ENCODE measurements at places on chromosomes 16 and 17.
A peak's percentile ranks its signal among the peaks of the same experiment; 100 is the strongest.

GRCh38 chr16:57815987-57816745 lies 13.9 kb upstream of the KIFC3 start:
- peak; percentile 92 for DNase-seq

DNA sequence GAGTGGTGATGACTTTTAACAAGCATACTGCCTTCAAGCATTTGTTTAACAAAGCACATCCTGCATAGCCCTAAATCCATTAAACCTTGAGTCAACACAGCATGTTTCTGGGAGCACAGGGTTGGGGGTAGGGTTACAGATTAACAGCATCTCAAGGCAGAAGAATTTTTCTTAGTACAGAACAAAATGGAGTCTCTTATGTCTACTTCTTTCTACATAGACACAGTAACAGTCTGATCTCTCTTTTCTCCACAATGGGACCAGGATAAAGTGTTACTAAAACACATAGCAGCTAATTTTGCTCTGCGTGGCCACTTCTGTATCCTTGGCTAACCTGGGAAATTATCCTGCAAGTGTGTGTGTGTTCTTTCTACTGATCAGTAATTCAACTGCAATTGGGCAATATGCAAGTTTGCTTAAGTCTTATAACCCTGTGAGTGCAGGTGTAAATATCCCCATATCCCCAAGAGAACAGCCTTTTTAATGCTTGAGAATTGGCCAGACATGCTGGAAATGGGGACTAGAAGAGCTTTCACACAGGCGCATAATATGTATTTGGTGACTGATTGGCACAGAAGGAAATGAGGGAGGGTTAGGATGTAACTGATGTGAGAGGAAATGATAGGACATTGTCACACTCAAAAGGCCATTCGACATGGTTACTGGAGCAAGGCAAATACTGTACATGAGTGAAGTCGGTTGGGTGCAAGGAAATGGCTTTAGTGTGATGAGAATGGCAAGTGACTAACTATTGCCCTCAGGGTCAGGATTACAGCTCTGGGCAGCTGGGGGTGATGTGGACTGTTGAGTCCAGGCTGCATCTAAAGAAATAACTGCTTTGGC lies 10.8 kb upstream of the ANKS4B start:
- DNase-seq, result no peak

DNA sequence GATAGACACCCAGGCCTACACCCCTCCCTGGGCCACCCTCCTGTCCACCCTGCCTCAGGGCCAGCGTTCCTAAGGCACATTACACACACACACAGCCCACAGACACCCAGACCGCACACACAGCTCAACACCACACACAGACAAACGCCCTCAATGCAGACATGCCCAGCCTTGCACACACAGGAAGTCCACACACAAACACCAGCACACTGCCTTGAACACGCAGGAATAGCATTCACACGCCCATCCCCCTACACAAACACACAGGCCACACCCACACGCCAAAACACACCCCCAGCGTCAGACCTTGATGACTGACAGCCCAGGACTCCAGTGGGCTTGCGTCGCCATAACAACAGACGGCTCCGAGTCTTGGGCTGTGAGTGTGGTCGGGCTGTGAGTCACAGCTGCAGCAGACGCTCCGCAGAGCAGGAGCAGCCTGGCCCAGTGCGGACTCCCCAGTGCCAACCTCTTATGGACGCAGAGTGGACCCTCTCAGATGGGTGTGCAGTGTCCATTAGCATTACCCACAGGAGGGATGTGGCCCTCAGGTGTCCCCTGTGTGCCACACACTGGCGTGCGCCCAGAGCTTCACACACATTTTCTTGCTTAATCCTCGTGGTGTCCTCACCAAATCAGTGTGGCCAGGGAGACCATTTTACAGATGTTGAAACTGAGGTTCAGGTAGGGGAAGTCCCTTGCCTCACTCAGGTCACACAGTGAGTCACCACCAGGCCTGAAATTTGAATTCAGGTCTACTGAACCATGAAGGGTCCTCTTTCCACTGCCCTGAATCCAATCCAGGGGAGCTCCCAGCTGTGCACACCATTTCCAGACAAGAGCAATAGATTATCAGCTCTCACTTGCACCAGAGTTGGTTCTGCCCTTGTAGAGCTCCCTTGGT lies 17.8 kb upstream of the RAI1 start:
- DNase-seq, result peak; percentile 77

- no peak for DNase-seq
These were observed 63.7 kb upstream of the CMIP start for GRCh38 chr16:81380932-81381331.

- DNase-seq, result no peak
These were observed 146.5 kb upstream of the PLCG2 start for GRCh38 chr16:81632392-81633146.

DNA sequence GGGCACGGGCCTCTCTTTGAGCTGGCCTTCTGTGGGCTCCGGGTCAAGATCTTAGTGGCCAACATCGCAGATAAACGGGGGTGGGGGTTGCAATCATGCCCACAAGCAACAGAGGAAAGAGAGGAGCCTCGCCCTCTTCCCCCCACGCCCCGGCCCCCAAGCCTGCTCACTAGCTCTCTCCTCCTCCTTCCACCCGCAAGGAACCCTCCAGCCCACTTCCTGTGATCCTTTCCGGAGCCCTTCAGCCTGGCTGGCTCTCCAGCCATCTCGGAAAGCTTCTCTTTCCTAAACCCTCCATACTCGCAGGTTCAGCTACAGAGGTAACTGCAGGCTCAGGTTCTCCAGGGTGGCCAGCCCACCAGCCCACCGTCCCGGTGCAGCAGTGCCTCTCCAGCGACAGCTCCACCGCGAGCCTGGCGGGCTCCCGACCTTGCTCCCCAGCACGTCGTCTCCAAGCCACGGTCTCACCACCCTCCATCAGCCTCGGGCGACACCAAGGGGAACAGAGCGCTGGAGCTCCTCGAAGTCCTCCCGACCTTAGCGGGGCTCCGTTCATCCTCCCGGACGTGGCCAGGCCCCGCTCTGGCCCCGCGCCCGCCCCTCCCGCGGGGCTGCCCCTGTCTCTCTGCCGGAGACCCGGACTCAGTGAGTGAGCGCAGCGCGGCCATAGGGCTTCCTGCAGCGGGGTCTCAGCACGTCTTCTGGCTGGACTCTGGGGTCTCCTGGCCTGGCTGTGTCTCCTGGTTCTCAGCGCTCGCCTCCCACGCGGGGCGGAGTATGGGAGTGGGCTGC lies 12.9 kb upstream of the ODF4 start:
- DNase-seq, result no peak

- no peak for DNase-seq
These were observed 21.5 kb upstream of the CCL5 start for GRCh38 chr17:35901631-35902175.

DNA sequence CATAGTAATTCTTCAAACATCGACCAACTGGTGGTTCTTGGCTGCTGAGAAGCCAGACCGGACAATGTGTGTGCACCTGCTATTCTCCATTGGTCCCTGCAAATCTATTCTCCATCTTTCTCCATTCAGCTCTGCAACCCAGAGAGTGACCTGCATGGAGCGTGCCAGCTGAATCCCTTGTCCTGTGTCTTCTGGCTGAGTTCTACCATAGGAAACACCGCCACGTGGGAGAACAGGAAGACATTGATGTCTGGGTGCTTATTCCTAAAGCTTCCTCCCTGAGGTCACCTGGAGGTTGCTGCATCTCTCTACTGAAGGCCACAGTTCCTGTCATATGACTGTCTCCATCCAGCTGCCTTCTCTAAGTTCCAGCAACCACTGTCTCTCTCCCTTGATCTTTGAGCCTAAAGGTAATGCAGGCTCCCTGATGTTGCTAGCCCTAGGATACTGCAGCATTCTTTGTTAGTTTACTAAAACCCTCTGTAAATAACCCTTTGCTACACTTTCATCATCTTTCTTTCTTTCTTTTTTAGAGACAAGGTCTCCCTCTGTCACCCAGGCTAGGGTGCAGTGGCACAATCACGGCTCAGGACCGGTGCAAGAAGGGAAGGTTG lies 10.6 kb upstream of the SMG1 start:
- DNase-seq, result no peak

DNA sequence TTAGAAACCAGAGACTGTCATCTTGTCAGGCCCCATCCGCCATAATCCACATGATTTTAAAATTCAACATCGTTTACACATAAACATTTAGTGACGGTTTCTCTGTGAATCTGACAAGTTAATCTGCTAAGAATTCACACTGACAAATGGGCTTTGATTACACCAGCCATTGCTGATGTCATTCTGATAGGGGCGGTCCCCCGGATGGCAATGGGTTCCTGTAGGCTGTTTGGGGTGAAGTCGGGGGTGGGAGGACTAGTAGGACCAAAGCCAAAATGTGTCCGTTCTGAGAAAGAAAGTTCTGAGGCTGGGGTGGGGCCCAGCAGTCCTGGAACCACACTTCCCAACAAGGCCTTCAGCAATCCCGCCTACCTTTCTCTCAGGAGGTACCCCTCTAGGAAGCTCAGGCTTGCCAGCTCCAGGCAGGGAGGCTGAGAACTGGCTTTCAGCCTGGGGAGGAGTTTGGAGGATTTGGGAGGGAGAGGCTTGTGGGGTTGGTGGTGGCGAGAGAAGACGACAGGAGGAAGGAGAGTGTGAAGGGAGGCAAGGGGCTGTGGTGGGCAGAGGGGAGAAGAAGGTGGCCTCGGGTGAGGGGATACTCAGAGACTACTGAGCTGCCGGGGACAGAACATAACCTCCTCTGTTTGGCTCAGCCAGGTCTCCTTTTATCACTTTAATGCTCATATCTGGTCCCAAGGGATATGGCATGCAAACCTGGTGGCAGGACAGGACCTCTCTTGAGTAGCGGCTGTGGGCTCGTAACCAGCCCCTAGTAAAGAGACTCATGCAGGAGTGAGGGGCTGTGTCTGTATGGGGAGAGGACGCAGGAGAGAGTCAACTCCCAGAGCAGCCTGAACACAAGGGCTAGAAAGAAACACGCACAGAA lies 8.6 kb downstream of the HIC1 start:
- no peak for DNase-seq

DNA sequence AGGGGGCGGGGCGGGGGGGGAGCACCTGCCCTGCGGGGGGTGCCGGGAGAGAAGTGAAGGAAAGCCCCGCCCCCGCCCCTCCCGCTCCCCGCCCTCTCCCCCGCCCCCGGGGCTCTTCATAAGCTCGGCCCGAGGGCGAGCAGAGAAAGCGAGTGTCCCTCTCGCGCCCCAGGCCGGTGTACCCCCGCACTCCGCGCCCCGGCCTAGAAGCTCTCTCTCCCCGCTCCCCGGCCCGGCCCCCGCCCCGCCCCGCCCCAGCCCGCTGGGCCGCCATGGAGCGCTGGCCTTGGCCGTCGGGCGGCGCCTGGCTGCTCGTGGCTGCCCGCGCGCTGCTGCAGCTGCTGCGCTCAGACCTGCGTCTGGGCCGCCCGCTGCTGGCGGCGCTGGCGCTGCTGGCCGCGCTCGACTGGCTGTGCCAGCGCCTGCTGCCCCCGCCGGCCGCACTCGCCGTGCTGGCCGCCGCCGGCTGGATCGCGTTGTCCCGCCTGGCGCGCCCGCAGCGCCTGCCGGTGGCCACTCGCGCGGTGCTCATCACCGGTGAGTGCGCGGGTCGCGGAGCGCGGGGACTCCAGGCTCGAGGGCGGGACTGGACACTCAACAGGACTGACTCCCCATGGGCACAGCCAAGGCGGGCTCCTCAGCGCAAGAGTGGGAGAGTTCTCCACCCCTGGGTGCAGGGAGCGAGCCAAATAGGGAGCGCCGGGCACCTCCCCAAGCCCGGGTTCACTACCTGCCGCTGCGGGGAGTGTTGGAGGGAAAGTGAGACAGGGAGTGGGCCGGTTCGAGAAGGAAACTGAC lies at the start of gene HSD11B2:
TSS of gene HSD11B2 (plus strand) at position 145 of the 798 bp plus-strand sequence. CDS start at position 273, 128 bp downstream.
- peak; percentile 48 for DNase-seq

- DNase-seq, result no peak
These were observed 249.6 kb downstream of the NTN1 start for GRCh38 chr17:9270921-9271320.

DNA sequence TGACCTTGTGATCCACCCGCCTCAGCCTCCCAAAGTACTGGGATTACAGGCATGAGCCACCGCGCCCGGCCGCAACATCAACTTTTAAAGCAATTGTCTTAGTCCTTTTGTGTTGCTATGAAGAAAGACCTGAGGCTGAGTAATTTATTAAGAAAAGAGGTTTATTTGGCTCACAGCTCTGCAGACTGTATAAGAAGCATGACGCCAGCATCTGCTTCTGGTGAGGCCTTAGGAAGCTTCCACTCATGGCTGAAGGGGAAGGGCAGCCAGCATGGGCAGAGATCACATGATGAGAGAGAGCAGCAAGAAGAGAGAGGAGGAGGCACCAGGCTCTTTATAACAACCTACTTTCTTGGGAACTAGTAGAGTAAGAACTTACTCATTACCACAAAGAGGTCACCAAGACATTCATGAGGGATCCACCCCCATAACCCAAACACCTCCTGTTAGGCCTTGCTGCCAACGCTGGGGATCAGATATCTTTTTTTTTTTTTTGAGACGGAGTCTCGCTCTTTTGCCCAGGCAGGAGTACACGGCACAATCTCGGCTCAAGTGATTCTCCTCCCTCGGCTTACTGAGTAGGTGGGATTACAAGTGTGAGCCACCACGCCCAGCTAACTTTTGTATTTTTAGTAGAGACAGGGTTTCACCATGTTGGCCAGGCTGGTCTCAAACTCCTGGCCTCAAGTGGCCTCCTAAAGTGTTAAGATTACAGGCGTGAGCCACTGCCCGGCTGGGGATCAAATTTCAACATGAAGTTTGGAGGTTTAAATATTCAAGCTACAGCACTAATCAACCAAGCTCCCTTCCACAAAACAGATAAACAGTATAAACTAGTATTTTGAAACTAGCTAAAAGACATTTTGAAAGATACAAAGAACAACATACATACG lies 21.4 kb upstream of the GPT2 start:
- no peak for DNase-seq

GRCh38 chr16:31386157-31386984 lies 6.8 kb upstream of the ITGAD start:
- DNase-seq, result no peak

DNA sequence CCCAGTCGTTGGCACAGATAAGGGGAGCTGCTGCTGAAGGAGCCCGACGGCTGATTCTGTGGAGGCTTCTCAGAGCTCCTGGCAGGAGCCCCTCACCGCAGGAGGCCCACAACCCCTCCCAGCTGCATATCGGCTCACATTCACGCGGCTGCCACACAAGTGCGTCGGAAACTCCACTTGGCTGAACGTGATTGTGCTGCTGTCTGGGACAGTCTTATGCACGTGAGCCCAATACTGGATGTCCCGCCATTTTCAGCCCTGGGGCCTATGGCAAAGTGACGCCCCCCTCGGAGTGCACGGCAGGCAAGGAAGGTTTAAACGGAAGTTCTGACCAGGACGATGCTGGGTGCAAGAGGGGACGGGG lies 8.7 kb upstream of the PITPNA start:
- DNase-seq, result no peak

- no peak for DNase-seq
These were observed 61.7 kb downstream of the SMPD3 start for GRCh38 chr16:68386628-68387027.

GRCh38 chr17:82962163-82962720 lies 117.2 kb upstream of the METRNL start:
- no peak for DNase-seq

GRCh38 chr16:1650131-1650530 lies 27.9 kb upstream of the JPT2 start:
- DNase-seq, result no peak

GRCh38 chr16:75579281-75579834 lies 13.2 kb downstream of the GABARAPL2 start:
- no peak for DNase-seq
